ENCODE measurements at places on chromosomes 12 and 14.

- no peak for DNase-seq
These were observed 164 bp downstream of the KIF21A start for GRCh38 chr12:39442831-39443080.

DNA sequence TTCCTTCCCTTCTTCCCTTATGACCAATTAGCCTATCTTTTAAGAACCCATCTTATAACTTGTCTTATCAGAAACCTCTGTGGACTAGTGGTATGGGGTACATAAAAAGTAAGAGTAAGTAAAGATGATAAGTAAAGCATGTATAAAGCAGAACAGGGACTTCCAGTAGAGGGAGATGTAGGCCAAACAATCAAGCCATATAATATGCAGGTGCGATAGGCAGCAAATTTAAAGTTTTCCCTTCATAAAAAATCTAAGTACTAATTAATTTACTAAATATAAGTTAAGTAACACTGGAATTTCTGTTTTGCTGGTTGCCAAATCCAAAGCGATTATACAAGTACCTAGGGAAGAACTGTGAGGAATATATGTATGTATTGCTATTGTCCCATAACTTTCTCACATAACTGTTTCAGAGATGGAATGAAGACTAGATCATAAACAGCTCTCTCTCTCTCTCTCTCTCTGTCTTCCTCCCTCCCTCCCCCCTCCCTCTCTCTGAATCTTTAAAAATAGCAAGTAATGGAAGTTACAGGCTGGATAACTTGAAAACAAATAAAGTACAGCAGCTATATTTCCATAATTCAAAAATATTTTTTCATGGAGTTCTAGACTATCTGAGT is 25.7 kb downstream of the METTL25 start:
- DNase-seq: no peak

DNA sequence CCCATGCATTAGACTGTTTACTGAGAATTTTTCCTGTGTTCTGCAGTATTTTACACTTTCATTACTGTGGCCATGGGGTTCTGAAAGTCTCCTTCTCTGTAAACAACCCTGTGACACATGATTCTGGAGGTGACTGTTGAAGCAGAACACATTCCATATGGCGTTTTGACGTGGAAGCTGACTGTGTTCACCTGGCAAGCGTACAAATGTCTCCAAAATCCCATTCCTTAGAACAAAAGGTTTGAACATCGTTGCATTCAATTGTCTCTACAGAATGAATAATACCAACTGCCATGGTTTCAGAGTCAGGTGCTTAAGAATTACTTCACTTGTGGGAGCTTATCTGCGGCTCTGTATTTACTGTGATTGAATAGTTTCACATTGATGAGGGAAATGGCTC is 485.6 kb upstream of the TMEM132C start:
- no peak for DNase-seq

DNA sequence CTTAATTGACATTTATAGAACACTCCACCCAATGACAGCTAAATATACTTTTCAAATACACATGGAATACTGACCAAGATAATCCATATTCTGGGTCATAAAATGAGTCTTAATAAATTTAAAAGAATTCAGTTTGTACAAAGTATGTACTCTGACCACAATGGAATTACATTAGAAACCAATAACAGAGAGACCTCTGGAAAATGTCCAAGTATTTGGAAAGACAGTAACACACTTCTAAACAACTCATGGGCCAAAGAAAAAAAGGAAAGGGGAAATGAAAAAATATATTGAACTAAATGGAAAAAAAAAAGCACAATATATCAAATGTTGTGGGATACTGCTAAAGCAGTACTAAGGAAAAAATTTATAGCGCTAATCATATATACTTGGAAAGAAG is 52.0 kb downstream of the CRACR2A start:
- DNase-seq: no peak

DNA sequence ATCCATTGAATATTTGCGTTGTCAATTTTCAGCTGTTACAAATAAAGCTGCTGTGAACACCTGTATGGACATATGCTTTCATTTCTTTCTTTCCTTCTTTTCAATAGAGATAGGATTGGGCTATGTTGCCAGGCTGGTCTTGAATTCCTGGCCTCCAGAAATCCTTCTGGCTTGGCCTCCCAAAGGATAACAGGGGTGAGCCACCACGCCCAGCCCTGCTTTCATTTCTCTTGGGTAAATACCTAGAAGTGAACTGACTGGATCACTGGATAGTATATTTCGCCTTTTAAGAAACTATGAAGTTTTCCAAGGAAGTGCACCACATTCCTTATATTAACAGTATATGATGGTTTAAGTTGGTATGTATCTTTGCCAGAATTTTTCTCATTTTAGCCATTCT is 32.3 kb upstream of the EAPP start:
- no peak for DNase-seq

GRCh38 chr14:104577426-104577825 is 2.1 kb upstream of the C14orf180 start:
- no peak for DNase-seq

- DNase-seq: no peak
These were observed 63.9 kb upstream of the GALNT9 start for GRCh38 chr12:132393245-132393795.

DNA sequence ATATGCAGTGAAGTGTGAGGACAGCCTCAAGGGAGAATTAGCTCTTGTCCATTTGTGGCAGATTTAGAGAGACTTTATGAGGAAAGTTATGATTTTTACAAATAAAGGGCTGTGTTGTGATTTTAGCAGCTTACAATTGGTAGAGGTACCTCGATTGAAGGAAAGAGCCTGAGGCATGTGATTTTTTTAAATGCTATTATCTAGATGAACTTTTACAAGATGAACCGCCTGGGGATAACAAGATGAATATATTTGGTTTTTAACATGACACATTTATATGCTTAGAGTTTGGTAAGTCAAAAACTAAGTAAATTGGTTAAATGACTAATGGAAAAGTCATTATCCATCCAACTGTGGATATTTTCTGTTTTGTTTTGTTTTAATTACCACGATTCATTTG is 52.6 kb downstream of the AEBP2 start:
- DNase-seq: no peak

DNA sequence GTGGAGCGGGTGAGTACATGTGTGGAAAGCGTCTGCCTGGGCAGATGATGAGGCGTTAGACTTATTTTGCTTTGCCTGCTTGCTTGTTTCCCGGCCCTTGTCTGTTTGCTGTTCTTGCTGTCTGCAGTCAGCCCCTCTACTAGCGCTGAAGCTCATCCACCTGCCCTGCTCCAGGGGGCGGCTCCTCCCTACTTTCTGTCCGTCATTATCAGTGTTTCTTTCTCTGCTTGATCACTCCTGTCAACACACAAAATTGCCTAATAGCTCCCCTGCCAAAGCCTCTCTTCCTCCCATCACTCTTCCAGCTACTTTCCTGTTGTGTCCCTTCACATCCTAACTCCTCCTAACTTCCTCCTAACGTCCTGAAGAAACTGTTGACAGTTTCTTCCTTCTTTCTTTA is 34.9 kb upstream of the GALNT8 start:
- no peak for DNase-seq

- DNase-seq: no peak
These were observed 379.0 kb downstream of the LRIG3 start for GRCh38 chr12:58541300-58541690.

DNA sequence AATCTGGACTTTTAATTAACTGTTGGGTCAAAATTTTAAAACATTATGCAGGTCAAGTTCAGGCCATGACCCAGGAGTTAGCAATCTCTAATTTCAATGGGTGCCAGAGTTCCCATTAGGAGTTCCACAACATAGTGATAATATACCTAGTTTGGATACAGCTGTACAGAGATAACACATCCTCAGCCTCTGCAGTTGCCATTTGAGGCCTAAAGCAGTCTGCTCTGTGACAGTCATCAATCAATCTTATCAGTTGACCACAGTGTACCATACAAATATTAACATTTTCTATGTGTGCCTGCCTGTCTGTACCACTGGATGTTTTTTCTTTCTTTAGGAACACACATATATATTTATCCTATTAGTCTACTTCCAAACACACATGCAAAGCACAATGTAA is 54.0 kb upstream of the BBS10 start:
- DNase-seq: no peak

DNA sequence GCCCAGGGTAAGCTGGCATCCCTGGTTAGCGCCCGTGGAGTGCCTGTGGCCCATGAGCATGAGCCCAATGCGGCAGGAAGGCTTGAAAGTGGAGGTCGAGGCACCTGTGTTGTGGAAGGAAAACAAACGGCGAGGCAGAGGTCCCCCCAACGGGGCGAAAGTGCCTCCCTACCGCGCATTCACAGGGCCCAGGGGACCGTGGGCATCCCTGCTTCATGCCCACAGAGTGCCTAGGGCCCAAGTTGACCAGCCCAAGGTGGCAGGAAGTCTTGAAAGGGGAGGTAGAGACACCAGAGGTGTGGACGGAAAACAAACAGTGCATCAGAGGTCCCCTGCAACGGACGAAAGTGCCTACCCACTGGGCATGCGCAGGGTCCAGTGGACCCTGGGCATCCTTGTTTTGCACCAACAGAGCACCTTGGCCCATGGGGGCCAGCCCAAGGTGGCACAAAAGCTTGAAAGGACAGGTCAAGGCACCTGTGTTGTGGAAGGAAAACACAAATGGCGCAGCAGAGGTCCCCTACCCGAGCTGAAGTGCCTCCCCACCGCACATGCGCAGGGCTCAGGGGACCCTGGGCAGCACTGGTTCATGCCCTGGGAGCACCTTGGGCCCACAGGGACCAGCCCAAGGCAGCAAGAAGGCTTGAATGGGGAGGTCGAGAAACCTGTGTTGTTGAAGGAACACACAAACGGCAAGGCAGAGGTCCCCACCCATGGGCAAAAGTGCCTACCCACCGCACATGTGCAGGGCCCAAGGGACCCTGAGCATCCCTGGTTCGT is 377.5 kb downstream of the ALG10 start:
- DNase-seq: no peak

GRCh38 chr12:92175961-92176360 is 30.3 kb upstream of the BTG1 start:
- DNase-seq: no peak

DNA sequence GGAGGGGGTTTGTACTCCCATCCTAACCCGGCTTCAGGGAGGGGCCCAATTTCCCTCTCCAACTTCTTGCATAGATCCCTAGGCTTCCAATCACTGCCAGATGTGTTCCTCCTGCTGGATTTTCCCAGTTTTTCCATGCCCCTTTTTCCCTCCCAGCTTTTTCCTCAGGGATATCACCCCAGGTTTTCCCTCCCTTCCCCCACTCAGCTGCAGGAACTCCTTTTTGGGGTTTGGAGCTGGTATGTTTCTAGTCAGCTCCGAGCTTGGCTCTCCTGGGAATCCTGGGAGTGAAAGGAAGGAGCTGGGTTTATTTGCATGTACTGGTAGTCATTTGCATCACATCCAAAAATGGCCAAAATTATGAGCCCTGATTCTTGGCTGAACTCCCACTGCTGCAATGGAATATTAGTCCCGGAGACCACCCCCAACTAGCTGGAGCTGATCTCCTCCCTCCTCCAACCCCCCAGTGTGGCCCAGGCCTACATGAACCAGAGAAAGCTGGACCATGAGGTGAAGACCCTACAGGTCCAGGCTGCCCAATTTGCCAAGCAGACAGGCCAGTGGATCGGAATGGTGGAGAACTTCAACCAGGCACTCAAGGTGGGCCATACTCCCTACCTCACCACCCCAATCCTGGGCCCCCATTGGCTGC is 1.4 kb upstream of the RDH5 start:
- no peak for DNase-seq

GRCh38 chr14:59538936-59539335 is 37.7 kb downstream of the CCDC175 start:
- DNase-seq: no peak

DNA sequence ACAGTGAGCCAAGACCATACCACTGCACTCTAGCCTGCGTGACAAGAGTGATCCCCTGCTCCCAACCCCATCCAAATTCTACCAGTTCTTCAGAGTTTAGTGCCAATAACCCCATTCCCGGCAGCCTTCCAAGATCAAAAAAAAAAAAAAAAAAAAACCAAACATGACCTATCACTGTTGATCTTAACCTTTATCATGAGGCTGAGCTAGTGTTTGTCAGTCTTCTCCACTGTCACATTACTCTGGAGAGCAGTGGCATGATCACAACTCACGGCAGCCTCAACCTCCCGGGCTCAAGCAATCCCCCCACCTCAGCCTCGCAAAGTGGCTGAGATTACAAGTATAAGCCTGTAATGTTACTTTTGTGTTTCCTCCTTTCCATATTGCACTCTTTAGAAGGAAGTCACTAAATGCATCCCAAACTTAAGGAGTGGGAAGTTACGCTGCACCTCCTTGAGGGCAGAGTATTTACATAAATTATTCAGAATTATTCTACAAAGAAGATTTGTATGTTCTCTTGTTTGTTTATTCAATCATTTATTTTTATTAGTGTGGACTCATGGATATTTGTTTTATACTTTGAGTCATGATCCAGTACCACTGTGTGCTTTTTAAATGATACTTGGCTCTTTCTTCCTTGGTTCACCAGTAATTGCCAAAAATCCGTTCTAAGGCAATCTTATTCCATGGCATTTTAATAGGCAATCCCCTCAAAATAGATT is 31.5 kb upstream of the FAM222A start:
- no peak for DNase-seq

DNA sequence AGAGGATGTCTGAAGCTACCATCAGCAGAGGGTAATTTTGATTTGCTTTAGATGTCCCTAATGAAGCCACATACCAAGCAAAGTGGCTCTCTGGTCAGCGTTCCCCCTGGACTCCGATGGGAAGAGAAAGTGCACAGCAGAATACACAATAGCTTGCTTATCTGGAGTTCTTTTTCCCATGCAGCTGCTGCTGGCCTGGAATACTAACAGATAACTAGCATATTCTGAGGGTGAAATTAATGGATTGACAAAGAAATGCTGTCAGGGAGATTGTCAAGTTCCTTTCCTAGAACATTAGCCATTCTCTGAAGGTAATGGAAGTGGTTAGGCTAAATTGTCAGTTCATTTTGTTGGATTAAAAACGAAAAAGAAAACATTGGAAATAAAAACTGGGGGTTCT is 391.3 kb downstream of the FLRT2 start:
- DNase-seq: no peak

GRCh38 chr14:38171197-38171596 is 36.5 kb upstream of the SSTR1 start:
- DNase-seq: no peak

DNA sequence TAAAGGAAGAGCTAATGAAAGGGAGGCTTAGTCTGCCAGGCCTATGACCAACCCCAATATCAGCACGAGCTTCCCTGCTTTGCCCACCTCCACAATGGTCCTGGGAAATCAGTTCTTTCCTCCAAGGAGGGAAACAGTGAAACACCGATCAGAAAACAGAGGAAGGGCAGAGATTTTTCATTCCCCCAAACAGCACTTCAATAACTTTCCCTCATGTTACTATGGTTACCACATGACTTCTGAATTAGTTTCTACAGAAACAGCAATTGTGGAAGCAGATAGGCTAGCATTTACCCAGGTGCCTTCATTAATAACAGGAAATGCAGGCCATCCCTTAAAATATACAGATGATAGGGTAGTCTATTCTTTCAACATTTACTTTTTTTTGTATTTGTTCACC is 35.9 kb downstream of the TRIM9 start:
- no peak for DNase-seq
